ENCODE measurements at places on chromosomes 2 and 18.

DNA sequence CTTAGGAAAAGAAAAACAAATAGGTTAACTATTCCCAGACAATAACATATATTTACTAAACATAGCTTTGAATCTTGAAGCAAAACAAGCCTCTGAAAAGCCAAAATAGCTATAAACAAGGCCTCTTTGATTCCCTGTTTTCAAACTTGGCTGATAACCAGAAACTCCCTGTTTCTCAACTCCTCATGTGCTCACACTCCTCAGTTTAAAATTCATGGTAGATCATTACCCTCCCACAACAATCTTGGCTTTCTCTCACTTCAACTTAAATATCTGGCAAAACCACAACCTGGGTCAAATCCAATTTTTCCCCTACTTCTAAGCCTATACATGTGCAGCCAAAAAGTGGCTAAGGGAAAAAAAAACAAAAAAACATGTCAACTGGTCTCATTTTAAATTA, 15.6 kb downstream of the SUCLG1 start:
- no peak for DNase-seq

GRCh38 chr2:189144700-189145211, 34.8 kb downstream of the COL5A2 start:
- no peak for DNase-seq

GRCh38 chr2:172734711-172735581, 699 bp upstream of the RAPGEF4 start:
- no peak for DNase-seq

GRCh38 chr2:213757525-213757924, 473.3 kb downstream of the SPAG16 start:
- DNase-seq: no peak

DNA sequence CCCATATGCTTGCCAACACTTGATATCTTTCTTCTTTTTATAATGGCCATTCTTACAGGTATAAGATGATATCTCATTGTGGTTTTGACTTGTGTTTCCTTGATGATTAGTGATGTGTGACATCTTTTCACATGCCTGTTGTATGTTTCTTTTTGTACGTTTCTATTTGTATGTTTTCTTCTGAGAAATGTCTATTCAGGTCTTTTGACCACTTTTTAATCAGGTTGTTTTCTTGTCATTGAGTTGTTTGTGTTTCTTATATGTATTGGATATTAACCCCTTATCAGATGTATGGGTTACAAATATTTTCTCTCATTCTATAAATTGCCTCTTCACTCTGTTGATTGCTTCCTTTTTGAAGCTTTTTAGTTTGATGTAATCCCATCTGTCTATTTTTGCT, 42.4 kb downstream of the ABCB11 start:
- no peak for DNase-seq

DNA sequence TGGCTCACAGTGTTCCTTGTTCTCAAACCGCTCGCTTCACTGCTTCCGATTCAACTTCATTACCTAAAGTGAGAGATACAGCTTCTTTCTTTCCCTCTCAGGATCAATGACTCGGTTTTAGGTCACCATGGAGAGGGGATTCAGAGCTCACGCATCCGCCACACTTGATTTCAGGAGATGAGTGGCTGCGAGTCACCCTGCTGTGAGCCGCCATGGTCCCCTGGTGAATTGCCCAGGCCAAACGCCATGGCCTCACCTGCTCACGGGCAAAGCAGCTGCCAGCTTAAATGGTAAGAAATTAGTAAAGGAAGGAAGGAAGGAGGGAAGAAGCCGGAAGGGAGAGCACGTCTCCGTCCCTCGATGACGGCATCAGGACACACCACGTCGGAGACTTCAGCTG, 60.5 kb downstream of the ADNP2 start:
- DNase-seq: no peak

GRCh38 chr18:79589601-79590091, 90.0 kb upstream of the CTDP1 start:
- no peak for DNase-seq

DNA sequence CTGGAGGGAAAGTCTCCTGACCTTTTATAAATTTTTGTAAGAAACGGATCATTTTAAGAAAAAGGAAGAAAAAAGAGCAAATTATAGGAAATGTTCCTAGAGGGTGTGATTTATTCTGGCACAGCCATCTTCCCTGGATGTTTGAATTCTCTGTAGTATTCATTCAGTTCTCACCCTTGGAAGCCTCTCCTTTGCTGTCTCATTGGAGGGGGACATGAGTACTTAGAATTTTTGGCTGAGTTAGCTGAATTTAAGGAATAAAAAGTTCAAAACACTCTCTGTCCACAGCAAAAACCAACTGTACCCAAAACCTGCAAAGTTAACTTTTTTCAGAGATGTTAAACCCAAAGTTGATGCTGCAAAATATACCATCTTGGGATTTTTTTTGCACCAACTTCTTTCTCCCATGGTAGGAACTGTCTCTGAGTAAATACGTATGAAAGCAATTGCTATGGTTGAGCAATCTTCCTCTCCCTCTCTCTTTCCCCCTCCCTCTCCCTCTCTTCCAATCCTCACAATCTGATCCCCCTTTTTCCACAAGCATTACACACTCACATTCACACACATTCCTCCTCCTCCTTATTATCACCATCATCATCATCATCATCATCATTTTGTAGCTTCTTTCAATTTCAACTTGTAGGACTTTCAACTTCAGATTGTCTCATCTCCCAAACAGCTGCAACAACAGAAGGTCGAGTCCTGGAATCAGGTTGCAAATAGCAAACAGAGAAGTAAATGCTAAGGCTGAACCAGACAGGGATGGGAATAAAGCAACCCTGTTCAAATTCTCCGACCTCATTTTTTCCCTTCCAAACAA, 183.7 kb downstream of the GFPT1 start:
- DNase-seq: no peak

GRCh38 chr2:156590085-156590739, 154.0 kb downstream of the GPD2 start:
- DNase-seq: no peak

DNA sequence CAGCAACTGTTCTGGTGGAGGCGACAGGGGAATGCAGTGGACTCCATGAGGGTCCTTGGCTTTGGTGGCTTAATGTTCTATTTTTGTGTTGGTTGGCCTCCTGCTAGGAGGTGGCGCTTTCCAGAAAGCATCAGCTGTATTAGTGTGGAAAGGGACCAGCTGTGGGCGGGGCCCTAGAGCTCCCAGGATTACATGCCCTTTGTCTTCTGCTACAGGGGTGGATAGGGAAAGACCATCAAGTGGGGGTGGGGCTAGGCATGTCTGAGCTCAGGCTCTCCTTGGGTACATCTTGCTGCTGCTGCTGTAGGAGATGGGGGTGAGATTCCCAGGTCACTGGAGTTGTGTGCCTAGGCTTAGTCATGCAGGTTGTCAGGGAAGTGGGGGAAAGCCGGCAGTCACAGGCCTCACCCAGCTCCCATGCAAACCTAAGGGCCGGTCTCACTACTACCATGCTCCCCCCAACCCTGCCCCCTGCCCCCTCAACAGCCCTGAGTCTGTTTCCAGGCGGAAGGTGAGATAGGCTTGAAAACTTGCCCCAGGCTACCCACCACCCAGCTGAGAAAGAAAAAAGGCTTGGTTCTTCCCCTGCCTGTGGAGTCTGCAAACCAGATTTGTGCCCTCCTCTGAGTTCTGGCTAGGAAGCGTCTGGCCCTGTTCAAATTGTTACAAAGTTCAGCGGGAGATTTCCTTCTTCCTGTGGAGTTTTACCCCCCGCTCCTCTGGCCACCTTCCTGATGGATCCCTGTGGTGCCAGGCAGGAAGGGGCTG, 141.3 kb upstream of the LYPD1 start:
- DNase-seq: no peak

DNA sequence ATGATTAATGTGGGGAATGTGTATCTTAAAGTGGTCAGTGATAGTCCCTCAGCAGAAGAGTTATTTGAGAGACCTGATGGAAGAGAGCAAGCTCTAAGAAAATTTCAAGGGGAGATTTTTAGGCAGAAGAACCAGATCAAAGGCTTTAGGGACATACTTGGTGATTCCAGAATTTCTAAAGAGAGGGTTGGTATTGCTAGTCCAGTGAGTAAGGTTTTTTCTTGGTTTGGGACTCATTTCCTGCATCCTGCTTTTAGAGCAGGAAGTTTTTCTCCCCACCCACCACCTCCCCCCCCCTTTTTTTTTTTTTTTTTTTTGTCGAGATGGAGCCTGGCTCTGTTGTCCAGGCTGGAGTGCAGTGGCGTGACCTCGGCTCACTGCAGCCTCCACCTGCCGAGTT, 42.7 kb upstream of the DYSF start:
- no peak for DNase-seq

GRCh38 chr18:37332628-37333420, 232.8 kb downstream of the CELF4 start:
- no peak for DNase-seq

DNA sequence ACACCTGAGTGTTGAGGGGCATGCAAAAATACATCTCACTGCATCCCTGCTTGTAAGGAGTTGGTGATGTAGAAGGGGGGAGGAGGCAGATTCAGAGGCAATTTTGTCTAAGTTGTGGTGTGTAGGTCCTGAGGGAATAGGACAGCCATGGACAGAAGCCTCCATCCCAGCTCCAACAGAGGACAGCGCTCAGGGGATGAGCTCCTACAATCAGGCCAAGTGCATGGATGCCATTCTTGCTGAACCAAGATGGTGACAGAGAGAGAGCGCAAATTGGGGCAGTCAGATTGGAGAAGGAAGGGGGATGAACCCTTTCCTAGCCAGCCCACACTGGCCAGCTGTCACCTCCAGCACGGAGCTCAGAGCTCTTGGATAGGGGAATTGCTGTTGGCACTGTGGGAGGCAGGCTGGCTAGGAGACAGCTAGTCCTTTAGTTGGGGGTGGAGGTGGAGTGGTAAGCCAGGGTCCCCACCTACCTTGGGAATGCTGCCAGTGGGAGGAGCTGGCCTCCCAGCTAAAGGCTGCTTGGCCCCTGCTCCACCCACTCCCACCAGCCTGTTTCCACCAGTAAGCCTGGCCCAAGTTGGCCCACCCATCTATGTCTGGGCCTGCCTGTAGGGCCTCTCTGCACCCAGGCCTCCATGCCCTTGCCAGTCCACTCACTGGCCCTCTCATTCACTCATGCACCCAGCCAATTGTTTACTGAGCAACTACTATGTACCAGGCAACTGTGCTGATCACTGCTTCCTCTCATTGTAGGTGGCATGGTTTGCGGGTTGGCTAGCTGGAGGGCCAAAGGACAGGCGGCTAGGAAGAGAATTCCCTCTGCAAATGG, 2.5 kb upstream of the PER2 start:
- no peak for DNase-seq

GRCh38 chr18:37641573-37641972, 76.0 kb upstream of the CELF4 start:
- DNase-seq: peak; percentile 32

DNA sequence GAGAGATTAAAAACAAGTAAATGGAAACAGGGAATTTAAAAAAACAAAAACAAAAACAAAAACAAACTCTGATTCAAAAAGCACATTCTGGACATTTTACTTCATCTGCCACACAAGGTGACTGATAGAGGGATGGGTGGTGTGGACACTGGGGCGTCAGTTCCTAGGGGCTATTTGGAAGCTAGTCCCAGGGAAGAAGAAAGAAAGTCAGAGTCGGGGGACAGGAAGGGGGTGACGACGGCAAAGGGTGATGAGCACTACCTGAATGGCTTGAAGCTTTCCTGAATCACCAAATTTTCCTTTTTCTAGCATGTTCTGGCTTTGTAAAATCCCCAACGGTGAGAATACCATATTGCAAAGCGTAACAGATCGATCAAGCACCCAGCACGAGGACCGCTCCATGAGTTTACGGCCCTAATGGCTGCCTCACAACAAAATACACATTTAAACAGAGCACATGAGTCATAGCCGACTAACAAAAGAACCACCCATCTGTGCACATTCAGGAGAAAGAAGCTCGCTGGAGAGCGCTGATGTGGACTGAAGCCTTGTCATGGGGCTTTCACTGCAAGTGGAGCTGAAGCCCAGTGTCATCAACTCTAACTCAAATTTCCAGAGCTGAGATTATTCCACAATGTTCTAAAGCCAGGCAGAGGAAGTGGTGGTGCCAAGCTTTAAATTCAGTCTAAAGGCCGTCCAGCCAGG, 178.9 kb downstream of the LNPK start:
- no peak for DNase-seq

- peak; percentile 81 for DNase-seq
Measured at GRCh38 chr18:48806551-48807261, 144.1 kb downstream of the SMAD7 start.

- no peak for DNase-seq
Measured at GRCh38 chr2:1398191-1398590, 15.1 kb upstream of the TPO start.

DNA sequence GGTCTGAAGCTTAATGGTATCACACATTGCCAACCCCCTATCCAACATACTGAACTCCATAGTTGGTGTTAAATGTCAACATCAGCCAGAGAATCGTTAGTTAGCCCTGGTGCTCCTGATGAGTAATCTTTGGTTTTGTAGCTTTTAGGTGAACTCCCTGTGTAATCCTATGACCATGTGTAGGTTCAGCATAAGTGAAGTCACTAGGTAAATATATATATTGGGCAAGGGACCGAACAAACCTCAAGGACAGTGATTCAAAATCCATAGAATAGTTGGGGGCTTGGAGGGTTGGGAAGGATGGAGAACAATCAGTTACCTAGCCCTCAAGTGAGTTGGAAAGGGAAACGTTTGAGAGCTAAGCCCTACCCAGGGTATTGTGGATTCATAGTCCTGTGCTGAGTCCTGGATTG, 16.0 kb upstream of the AP1S3 start:
- DNase-seq: no peak

DNA sequence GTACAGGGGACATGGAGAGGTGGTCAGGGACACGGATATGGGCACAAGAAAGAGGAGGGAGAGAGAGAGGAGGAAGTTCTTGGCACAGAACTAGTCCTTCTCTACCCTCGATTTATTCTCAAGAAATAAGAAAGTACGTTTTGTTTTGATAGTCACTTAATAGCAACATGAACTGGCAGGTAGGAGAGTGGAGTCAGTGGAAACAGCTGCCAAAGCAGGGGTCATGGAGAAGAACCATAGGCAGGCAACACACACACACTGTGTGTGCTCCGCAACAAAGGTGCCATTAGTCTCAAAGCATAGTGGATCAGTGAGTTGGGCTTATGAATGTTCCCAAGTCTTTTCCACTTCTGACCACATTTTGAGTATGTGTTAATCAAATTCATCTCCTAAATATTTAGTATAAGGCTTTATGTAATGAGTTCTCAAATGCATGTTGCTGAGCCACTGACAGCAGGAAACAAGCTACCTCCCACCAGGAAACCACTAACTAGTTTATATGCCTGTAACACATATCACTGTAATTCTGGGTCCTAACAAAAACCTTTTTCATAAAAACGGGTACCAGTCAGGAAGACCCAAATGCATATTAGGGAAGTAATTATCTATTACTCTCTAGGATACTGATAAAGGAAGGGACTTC, 41.1 kb downstream of the IWS1 start:
- DNase-seq: no peak

GRCh38 chr18:35491700-35492077, 6.1 kb downstream of the INO80C start:
- DNase-seq: no peak
